ENCODE measurements at places on chromosomes 6 and 20.

GRCh38 chr6:12748411-12748810 is 31.8 kb downstream of the PHACTR1 start:
- no peak for DNase-seq

DNA sequence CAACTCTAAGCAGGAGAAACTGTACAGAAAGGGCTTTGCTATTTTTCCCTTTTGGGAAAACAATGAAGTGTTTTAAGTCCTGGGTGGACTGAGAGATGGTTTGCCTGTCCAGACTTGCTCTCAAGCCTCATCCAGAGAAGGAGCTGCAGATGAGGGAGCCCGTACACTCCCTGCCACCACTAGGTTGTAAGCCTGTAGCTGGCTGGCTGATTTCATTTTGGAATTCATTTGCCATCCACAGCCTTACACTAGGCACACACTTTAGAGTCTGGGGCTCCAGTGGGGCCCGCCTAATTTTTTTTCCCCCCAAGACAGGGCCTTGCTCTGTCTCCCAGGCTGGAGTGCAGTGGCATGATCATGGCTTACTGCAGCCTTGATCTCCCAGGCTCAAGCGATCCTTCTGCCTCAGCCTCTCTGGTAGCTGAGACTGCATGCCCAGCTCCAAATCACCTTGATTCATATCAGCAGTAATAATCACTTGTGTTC is 28.4 kb downstream of the POFUT1 start:
- no peak for DNase-seq

DNA sequence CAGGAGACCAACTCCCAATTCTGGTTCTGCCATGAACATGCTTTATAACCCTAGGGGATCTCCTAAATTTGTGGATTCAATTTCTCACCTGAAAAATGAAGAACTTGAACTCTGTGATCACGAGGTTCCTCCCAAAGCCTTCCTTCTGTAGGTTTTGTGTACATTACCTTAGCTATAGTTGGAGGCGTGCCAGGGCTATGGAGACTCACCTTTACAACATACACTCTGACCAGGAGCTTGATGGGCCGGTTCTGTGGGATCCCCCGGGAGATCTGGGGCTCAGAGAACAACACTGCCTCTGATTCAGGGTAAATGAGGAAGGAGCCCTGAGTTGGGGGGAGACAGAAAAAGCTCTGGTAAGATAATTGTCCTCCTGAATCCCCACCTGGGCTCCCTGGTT is 34.1 kb downstream of the ERGIC3 start:
- no peak for DNase-seq

GRCh38 chr6:15265787-15266186 is 19.9 kb downstream of the JARID2 start:
- no peak for DNase-seq

- no peak for DNase-seq
Observed at GRCh38 chr6:51655517-51655916, 431.9 kb downstream of the PKHD1 start.

DNA sequence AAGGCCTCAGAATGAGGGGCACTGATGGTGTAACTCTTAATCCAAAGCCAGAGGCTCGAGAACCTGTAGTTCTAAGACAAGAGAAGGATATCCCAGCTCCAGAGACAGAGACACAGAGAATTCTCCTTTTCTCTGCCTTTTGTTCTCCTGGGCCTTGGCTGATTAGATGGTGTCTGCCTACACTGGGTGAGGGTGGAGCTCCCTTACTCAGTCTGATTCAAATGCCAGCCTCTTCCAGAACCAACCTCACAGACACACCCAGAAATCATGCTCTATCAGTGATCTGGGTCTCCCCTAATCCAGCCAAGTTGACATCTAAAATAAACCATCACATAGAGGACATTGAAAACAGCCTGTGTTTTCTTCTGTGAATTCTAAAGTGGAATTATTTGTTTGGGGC is 68.0 kb upstream of the SMIM28 start:
- no peak for DNase-seq

GRCh38 chr6:17455919-17456318 is 62.5 kb downstream of the CAP2 start:
- DNase-seq = no peak

DNA sequence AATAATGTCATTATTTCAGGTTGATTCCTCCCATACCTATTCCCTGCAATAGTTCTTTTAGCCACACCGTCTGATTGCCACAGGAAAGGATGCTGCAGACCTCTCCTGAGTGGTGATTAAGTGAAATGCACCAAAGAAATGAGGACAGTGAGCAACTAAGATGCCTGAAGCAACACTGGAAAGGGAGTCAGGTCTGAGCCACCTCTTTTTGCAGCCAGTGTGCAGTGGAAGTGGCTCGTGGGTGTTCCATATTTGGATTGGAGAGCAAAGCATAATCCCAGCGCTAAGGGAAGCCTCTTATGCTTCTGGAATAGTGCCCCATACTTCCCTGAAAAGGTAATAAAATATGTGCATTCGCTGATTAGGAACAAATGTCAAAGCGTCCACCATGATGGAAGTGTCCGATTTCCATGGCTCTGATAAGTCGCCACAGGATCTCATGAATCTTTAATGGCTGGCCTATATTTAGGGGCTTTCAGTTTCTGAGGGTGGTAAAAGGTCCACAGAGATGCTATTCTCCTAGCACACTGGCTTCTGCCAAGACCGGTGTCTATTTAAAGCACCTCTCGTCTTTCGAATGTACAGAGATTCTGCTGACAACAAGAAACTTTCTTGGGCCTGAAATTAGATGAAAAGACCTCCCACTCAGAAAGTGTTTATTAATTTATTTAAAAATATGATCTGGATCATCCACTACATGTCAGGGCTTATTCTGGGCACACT is 253.9 kb downstream of the SLC24A3 start:
- no peak for DNase-seq

DNA sequence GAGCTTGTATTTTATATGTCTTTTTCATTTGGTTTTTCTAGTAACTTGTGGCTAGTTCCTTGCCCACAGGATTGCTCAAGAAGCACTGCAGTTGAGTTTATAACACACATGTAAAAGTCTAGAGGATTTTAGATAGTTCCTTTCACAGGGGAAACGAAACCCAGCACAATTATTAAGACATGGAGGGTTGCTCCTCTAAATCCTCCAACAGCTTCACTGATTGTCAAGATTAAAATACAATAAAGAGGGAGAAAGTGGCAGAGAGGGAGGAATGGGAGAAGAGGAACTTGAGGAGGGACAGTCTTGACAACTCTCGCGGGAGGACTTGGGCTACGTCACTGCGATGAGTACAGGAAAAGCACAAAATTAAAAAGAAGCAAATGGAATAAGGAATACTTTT is 9.7 kb upstream of the TBC1D7 start:
- DNase-seq = no peak

DNA sequence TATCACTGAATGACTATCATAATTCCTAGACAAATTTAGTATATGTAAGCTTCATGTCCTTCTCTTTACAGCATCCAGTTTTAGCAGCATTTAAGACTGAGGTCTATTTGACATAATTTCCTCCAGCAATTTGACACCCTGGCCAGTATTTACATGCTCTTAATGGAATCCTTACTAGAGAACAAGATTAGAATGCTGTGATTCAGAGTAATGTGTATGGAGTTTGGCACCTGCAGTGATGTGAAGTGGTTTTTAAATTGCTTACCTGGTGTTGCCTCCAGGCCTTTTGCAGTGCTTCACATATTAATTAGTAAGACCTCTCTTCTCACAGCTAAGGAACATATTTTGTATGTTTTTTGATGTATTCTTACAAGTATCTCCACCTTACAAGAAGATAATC is 9.8 kb downstream of the NKX2-4 start:
- DNase-seq = no peak

GRCh38 chr6:139473231-139473701 is 98.8 kb upstream of the CITED2 start:
- peak; percentile 78 for DNase-seq

DNA sequence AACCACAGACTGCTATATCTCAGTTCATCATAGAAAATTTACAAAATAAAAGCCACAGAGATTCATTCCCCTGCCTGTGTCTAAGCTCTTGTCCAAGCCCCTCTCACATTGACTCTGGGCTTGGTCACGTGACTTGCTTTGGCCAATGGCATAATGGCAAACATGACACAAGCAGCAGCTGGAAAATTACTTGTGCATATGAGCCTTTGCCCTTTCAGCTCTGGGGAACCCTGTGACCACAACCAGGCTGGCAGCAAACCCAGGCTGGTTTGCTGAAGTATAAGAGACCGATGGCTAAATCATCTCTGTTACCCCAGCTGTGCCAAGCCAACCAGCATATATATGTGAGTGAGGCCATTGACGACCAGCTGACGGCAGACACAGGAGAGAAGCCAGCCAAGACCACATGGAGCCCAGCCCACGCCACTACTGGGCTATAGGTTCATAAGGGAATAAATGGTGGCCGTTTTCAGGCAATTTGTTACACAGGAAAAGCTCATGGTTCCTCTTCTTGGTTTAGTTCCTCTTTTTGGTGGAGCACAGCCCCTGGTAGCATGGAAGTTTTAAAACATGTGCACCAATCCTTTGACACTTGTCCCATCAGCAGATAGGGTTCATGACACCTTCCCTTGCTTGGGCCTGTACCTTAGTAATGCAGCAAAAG is 31.8 kb upstream of the RSPO4 start:
- no peak for DNase-seq

- DNase-seq = peak; percentile 53
Observed at GRCh38 chr20:32585011-32585585, at the start of gene NOL4L. Gene NOL4L, minus strand, starts transcription at chr20:32585333. Its CDS starts 443 bp downstream, at chr20:32584890.

- no peak for DNase-seq
Observed at GRCh38 chr6:102798636-102799035, 1405.1 kb downstream of the GRIK2 start.

- DNase-seq = no peak
Observed at GRCh38 chr6:158761746-158762145, 57.4 kb downstream of the EZR start.

- no peak for DNase-seq
Observed at GRCh38 chr6:133377219-133377618, 136.1 kb downstream of the EYA4 start.

GRCh38 chr6:139452148-139452876 is 77.9 kb upstream of the CITED2 start:
- no peak for DNase-seq

GRCh38 chr6:133326584-133326983 is 85.4 kb downstream of the EYA4 start:
- no peak for DNase-seq

DNA sequence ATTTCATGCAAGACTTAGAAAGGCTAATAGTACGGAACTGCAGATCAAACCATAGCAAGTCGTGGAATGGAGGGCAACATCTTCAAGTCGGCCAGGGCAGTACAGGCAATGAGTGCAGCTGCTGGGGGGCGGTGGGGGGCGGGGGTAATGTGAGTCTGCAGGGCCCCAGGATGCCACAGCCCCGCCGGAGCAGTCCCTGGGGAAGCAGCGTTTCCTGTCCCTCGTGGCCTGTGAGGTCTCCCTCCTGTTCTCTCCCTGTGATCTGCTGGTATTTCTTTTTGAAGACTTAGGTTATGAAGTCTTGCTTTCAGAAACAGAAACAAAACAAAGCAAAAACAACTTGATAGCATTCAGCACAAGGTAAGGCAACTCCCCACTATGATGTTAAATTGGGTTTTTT is 351.9 kb downstream of the FOXA2 start:
- DNase-seq = no peak

DNA sequence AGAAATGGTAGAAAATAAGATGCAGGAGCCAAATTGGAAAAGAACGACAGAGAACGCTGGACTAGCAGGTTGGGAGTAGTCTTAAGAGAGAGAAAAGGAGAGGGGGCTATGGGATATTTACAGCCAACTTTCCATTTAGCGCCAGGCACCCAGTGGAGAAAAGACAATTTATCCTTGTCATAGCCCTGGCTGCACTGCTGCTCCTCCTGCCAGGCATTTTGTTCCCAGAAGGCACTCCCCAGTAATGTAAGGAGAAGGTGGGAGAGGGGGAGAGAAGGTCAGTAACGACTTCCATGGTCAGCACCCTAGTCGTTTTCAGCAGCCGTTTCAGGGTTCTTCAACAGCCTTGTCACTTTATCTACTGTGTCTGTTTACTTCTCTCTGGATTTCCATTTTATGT is 159.0 kb downstream of the TRMT11 start:
- no peak for DNase-seq

GRCh38 chr20:47720636-47721427 is 64.4 kb downstream of the SULF2 start:
- no peak for DNase-seq

DNA sequence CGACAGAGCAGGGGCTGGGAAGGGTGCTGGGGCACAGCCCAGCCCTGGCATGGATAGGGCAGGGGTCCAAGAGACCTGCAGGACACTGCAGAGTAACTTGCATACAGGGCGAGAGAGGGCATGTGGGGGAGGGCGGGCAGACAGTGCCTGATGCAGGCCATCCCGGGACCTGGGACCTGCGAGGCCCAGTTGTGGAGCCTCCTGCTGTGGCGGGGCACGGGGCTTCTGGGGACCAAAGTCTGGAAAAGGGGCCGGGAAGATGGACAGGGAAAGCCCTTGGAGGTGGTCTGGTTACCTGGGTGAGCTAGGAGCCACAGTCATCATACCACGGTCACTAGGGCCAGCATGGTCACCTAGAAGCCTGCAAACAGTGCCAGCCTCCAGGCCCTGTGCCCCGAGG is 412 bp upstream of the TUBB1 start:
- no peak for DNase-seq

DNA sequence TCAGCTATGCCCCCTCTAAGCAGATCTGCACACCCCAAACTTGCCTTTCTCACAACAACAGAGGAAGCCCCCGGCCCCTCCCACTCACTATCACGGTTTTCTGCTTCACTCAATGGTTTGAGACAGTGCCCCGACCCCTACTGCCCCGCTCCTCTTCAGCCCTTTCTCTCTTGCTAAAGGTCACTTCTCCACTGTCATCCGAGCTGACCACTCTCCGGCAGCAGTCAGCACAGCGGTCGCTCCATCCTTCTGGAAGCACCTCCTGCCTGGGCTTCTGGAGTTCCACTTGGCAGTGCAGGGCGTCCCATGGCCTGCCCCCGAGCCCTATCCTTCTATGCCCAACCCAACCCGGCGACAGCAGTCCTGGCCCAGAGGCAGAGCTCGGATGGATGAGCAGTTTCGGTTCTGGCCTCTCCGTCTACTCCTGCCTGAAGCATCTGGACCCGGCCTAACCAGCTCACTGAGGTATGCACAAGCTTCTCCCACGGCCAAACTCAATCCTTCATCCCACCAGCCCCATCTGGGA is 4.1 kb downstream of the CTSZ start:
- no peak for DNase-seq
